ENCODE measurements at places on chromosomes 6 and 20.

DNA sequence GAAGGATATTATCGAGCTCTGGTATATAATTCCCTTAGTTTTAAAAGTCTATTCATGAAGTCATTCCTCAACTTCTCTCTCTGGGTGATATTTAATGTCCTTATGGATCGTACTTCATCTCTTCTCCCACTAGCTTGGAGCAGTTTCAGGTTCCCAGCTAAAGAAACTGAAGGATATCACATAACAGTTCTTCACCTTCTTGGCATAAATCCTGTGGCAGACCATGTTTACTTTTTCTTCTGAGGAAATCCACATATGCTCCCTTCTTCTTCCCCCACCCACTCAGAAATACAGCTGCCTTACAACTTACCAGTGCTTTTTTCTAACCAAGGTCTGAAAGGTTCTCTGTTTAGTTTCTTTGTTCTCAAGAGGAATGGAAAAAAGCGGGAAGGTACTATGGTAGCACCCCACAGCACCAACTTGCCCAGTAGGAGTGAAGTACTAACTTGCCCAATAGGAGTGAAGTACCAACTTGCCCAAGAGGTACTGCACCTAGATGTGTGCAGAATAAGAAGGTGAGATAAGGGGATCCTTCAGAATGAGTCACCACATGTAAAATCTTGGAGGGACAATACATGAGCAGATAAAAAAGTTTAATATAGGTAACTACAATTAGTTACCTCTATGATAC, 53.1 kb downstream of the TSPYL4 start:
- no peak for DNase-seq

- no peak for DNase-seq
Measured at GRCh38 chr6:105484238-105485161, 81.6 kb upstream of the PREP start.

GRCh38 chr6:69362209-69362608, 434.6 kb downstream of the LMBRD1 start:
- no peak for DNase-seq

DNA sequence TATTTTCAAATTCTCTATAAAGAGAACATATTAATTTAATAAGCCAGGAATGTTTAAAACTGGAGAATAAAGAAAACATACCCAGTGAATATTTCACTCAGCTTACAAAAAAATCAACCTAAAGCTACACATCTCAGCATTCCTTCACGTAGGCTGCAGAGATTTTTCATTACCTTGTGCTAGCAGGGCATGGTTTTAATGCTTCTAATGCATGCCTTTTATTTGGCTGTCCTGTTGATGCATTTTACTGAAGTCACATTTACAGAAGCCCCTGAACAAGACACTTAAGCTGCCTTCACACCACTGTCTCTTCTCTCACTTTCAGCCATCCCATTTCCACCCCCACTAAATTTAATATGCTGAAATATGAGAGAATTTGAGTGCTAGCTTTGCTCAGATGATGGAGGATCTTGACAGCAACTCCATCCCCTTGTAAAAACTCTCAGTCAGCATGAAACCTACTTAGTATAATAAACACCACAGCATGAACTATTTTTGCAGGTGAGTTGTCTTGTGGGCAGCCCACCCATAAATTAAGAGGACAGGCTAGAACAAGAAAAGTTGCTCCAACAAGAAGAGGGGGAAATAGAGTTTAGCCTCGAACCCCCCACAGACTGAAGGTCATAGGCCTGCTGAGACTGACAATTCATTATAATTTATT, 159.4 kb downstream of the SIM1 start:
- no peak for DNase-seq

DNA sequence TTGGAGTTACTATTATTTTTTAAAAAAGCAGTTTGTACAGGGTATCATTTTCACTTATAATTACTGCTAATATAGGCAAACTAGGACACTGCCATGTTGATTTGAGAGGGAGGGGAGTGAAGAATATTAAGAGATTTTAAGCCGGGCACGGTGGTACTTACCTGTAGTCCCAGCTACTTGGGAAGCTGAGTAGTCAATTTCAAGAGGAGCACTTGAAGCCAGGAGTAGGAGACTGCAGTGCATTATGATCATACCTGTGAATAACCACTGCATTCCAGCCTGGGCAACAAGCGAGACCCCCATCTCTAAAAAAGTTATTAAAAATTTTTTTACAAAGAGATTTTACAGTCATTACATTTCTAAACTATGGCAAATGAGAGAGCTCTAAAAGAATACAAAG, 35.7 kb downstream of the ADAT2 start:
- DNase-seq: no peak

GRCh38 chr6:44100088-44100550, 27.1 kb downstream of the MRPL14 start:
- DNase-seq: no peak

DNA sequence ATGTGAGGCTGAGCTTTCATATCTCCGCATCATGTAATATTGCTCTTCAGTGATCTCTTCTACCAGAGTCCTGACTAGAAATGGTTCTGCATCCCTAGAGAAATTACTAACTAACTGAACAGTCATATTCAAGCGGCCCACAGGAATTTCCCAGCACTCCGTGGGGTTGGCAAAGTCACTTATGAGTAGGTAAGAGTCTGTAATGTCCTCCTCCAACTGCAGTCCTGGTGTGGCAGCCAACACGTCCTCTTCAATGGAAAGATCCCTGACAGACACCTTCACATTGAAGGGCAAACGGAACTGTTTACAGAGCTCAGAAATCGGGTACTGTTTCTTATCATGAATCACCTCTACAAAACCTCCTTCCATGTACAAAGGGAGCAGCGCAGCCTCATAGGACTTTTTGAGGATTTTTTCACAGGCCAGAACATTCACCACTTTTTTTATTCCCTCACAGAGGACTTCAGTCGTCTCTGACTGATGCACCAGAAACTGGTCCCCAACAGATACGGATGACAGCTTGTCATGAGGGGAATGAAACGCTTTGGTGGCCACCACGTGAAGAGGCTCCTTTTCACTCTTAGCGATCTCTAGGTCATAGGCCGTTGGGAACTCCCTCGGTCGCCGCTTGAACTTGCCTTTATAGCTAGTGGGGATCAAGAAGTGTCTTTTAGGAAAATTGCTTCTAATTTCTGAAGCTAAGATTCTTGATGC, 87.7 kb downstream of the THEMIS start:
- DNase-seq: no peak

- DNase-seq: no peak
Measured at GRCh38 chr6:140040396-140040795, 665.9 kb upstream of the CITED2 start.

GRCh38 chr6:90402831-90403192, 106.2 kb upstream of the BACH2 start:
- DNase-seq: no peak

DNA sequence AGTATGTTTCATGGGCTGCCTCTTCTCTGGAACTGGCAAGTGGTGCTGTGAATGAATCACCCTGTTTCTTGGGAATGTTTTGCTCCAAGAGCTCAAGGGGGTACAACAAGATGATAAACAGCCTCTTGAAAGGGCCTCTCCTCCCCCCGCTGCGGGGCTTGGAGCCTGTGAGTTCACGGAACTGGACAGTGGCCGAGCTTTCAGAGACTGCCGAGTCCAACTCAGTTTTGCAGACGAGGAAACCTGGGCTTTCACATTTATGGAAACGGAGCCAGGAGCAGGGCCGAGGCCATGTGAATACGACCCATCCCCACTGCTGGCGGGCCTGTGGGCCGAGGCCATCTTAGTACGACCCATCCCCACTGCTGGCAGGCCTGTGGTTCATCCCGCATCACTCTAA, 18.2 kb upstream of the SRC start:
- DNase-seq: no peak

GRCh38 chr6:148625609-148626008, 121.2 kb upstream of the UST start:
- DNase-seq: no peak

GRCh38 chr20:58574469-58574868, 59.3 kb upstream of the APCDD1L start:
- no peak for DNase-seq

GRCh38 chr6:17281497-17282481, 628 bp downstream of the RBM24 start:
- DNase-seq: no peak

- DNase-seq: no peak
Measured at GRCh38 chr6:44608175-44608574, 220.7 kb downstream of the CDC5L start.

DNA sequence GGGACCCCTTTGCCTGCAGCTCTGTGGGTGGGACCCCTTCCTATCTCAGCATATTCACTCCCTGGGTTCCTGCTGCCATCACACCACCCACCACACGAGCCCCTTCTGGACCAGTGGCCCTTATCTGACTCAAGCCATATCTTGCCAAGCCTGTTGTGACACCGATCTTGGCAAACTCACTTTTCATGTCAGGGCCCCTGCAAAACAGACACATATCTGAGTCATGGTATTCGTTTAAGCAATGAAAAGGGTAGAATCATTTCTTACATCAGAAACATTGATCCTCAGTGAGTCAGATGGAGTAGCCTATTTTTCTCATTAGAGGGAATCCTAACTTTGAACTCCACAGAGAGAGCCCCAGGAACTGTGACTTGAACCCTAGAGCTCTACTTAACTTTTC, 10.6 kb downstream of the RAET1E start:
- no peak for DNase-seq

- peak; percentile 27 for DNase-seq
Measured at GRCh38 chr20:62929051-62929538, 2.8 kb upstream of the DIDO1 start.

GRCh38 chr20:4711511-4711910, 10.2 kb upstream of the PRND start:
- no peak for DNase-seq

DNA sequence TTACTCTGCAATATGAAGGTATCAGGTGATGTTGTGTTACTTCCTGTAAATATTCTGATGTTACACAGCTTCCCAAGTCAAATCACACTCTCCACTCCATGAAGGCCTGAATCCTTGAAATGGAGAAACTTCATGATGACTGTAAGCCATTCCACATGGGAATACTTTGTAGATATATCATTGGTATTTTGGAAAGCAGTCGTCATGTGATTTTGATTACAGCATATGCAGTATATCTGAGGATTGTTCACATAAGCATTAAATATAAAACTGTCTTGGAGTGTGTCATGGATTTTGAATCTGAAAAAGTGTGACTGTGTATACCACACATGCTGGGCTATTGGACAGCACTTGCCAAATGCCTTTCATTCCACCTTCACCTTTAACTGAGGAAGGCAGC, 118.3 kb upstream of the EXOC2 start:
- no peak for DNase-seq

- DNase-seq: no peak
Measured at GRCh38 chr20:43682446-43682845, 15.5 kb downstream of the MYBL2 start.

DNA sequence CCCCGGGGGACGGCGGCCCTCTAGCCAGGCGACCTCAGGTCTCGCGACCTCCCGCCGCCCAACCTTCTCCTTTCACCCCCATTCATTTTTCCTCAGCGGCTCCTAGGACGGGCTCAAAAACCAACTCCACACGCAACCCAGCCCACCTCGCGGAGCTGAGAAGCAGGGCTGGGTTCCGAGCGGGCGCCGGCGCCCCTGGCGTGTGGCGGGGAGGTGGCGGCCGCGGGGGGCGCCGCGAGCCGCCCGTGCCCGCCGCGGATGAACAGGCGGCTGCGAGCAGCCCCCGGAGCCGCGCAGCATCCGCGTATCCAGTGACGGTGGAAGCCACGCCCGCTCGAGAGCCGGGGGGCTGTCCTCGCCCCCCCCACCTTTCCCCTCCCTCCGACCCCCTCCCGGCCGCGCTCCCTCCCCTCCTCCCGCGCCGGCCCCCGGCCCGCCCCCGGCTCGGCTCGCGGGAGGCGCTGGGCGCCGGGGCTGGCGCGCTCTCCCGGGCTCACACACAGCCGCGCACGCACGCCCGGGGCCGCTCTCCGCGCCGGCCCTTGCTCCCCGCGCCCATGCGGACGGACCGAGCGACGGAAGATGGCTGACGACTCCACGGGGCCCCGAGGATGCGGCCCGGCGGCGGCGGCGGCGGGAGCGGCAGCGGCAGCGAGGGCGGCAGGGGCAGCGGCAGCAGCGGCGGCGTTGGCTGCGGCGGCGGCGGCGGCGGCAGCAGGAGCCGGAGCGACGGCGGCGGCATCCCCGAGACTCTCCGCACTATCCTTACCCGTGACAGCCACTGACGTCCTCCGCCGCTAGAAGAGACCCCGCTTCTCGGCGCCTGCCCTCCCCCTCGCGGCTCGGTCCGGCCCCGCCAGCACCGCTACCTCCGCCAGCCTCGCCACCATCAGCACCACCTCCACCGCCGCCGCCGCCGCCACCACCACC, at the start of gene SOBP:
Gene SOBP, plus strand, starts transcription at position 482 of the 930 bp plus-strand sequence. CDS start 500 bp downstream, outside the sequence.
- DNase-seq: no peak

GRCh38 chr6:137978252-137978896, 111.3 kb downstream of the TNFAIP3 start:
- no peak for DNase-seq

GRCh38 chr6:34323300-34323699, 69.2 kb downstream of the NUDT3 start:
- DNase-seq: no peak

GRCh38 chr6:11542863-11543262, 5.3 kb downstream of the TMEM170B start:
- DNase-seq: no peak

- no peak for DNase-seq
Measured at GRCh38 chr20:10313215-10313614, 94.6 kb downstream of the SNAP25 start.

GRCh38 chr20:58981628-58982364, 740 bp downstream of the NELFCD start:
- DNase-seq: no peak

DNA sequence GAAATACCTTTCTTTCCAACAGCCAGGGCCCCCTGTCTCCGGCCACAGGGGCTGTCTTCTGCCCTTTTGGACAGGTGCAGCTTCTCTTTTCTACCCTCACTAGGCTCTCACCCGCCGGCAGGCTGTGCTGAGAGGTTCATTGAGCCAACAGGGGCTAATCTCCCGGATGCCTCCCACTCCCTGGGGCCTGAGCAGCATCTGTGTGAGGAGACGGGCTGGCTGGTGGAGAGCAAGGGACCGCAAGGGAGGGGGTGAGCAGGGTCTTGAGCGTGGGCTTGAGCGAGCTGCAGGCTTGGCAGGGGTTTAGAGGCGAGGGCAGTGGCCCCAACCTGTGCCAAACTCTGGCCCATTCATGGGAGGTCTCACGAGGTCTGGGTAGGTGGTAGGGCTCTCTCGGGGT, 56.5 kb upstream of the CST7 start:
- no peak for DNase-seq

- DNase-seq: no peak
Measured at GRCh38 chr6:36301085-36301658, 31.3 kb downstream of the PNPLA1 start.

DNA sequence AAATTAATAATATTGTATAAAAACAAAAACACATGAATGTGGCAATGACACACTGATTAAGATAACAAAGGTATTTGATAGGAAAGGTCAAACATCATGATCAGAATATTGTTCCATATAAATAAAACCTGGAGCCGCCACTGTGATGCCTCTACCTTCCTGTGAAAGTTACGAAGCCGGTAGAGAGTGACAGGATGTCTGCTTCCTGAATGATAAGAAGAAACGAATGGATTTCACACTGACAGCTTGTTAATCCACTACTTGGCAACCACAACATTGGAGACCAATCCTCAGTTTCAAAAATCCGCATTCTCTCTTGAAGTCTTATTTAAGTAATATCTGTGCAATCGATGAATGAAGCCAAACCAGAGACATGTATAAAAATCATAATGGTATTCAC, 315.1 kb downstream of the HDGFL1 start:
- DNase-seq: no peak
